ENCODE measurements at places on chromosomes 7 and 10. TPM values are rescaled to one million over a fixed set of nuclear protein-coding genes. Genes with fewer than 3 reads are reported as not detected.

The GSAP gene
- 1.9 TPM for total RNA-seq

The TMEM176A gene
- total RNA-seq, result not detected

The PNLIPRP3 gene
- not detected for total RNA-seq

DNA sequence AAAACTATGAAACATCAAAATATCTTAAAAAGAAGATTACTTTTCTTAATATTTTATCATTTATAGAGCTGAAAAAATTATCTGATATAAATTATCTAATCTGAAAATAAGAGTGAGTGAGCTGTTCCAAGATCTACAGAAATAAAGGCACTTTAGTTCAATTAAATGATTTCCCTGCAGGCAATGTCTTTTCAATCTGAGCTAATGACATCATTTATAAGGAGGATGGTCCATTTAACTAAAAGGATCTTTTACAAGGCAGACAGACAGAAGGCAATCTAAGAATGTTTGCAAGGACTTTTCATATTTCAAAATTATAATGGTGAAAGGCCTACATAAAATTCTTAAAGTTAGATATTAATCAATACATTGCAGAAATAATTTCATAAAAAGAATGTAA lies 71.8 kb downstream of the SKAP2 start:
- no peak overlapping the region for H3K27ac ChIP-seq
- no peak overlapping the region for H3K4me3 ChIP-seq
- no peaks in the 10 kb centered on the region for H3K4me1 ChIP-seq
- H3K36me3 ChIP-seq, result no peaks in the 10 kb centered on the region
